ENCODE measurements at places on chromosomes 1 and 21.

DNA sequence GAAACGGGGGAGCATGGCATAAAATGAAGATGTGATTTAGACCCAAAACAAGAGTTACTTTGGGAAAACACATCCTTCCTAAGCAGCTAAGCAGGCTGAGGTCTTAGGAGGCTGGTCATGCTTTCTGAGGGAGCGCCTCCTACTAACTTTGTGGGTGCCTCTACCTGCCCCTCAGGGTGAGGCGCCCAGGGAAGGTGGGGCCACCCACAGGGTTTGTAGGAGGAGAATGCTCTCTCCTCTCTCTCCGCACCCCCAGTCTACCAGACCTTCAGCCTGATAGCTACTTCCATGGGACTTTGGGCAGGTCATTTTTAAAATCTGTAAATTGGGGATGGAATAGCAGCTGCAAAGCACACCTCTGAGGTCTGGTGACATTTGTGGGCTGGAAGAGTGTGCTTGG is 23.8 kb downstream of the SLC27A3 start:
- no peak for DNase-seq

DNA sequence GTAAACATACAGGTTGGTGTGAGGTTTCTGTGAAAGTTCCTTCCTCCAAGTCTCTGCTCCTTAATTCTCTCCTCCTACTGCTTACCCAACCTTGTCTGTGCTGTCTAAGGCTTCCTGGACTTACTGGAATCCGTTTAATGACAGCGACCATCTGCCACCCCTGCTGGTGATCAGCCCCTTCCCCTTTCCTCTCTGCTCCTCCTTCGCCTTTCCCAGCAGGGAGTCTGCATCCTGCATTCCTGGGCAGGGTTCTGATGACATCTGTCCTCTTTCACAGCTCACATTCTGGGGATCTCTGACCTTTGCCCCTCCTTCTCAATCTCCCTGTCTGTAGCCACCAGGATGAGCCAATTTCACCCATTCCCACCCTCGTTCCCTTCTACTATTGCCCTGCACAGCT is 66.5 kb downstream of the KIRREL1 start:
- DNase-seq: no peak

DNA sequence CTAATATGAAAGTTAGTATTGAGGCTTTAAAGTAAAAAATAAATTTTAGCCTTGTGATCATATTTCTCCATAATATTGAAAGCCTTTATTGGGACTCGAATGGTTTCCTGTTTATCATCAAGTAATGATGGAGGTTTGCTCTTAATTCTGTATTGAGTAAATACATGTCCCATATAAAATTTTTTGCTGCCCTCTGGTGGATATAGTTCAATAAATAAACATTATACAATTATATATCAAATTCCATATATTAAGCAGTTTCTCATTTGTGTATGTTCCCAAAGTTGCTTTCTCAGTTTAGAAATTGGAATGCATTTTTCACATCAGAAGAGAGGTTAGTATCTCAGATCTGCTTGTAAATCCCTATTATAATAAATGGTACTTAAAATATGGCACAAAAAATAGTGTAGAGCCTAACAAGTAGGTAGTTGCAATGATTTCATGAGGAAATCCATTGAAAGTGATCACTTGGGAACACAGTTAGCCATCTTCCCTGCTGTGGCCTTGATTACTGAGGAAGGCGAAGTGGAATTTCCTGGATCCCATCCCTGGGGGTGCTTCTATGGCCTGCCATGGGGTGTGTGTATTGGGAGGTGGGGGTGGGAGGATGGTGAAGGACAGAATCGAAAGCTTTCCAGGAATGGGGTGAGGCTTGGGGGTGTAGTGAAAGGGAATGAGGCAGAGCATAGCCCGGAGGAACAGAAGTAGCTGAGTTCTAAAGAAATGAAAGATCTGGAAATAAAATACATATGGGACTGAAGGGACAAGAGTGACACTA is 84.1 kb upstream of the C21orf91 start:
- no peak for DNase-seq

DNA sequence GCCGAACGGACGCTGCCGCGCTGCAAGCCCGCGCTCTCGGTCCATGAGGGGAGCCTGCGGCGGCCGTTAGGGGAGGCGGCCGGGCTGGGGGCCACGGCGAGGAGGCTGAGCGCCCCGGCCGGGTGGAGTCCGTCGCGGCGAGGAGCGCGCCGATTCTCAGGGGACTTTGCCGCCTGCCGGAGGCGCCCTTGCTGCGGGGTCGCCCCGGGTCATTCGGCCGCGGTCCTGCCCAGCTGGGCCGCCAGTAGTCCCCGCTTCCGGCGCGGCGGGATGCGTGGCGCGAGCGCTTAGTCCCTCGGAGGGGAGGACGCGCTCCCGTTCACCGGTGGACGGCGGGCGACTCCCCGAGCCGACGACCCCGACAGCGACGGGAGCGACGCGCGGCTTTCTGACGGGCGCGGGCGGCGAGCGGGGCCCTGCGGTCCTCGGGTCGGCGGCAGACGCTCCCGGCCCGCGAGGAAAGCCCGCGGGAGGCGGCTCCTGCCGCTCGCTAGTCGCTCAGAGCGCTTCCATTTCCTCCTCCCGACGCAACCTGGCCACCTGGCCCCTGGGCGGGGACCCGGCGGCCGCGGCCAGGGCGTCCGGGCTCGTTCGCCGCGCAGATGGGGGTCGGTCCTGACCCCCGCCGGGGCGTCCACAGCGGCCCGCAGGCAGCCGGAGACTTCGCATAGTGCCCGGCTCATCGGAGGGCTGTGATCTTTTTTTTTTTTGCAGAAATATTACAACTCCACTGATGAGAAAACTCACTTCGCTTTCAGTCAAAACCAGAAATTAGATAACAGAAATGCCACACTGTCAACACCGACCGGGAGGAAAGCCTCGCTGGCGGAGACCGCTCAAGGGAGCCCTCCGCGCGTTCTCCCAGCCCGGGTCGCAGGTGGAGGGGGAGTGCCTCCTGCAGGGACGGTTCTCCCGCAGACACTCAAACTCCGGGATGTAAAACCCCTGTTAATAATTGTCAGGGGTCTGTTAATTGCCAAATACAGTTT is 641 bp upstream of the ZBTB21 start:
- DNase-seq: peak; percentile 20
